CD4-positive, alpha-beta T cell treated with Interferon alpha-2 for 1 hour (primary cell): ENCODE measurements at places on chromosomes 16 and 17.
A peak's percentile ranks its signal among the peaks of the same experiment; 100 is the strongest.

DNA sequence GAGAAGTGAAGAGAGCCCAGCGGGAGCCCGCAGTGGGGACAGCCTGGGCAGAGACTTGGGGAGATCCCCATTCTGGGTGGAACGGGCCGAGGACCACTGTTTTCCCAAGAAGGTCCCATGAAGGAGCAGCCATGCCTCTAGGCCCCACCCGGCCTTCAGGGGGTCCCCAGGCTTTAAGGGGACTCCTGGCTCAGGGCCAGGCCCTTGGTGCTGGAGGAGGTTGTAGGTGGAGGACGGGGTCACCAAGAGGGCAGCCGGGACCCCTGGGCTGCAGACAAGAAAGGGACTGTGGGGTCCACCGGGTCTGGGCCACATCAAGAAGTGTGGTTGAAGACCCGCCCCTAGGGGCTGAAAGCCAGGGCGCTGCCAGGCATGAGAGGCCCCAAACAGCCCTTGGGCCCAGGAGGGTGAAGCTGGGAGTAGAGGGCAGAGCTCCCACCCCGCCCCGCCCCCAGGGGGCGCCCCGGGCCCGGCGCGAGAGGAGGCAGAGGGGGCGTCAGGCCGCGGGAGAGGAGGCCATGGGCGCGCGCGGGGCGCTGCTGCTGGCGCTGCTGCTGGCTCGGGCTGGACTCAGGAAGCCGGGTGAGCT is at the start of gene PRSS21:
PRSS21 (plus strand) TSS at position 487 of the 589 bp plus-strand sequence; CDS start at position 519, 32 bp downstream.
- DNase-seq: peak; percentile 45

- no peak for DNase-seq
Observed at GRCh38 chr17:38476549-38476948, 48.3 kb downstream of the ARHGAP23 start.

GRCh38 chr17:35709874-35710273 is 21.6 kb upstream of the RASL10B start:
- no peak for DNase-seq

GRCh38 chr17:72110231-72110941 is 10.4 kb upstream of the SOX9 start:
- no peak for DNase-seq

DNA sequence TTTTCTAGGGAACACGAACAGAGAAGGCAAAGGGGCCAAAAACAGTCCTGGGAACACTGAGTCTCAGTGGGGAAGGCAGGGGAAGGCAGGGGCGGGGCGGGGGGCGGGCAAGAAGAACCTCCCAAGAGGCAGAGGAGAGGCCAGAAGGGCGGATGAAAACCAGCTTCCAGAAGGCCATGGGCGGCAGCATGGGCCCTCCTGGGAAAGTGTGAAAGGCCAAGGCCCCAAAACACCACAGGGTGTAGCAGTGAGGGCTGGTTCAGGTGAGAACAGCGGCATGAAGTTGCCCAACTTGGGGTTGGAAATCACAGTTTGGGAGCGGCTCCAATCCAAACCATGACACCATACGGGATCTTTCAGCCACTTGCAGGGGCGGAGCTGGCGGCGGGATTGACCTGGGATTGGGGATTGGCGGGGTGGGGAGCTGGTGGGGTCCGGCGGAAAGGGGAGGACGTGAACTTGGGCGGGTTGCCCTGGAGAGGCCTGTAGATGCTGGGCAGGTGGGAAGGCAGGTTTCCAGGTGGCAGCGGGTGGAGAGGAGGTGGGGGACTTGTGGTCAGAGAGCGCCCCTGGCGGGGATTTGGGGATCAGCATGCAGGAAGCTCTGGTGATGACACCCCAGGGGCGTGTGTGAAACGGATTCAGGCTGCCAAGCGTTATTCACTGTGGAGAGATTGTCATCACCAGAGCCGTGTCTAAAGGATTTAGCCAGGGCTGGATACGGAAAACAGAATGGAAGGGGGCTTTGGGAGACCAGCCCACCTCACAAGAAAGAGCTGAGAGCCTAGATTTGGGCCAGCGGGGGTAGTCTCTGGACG is 80.9 kb downstream of the ARHGAP23 start:
- DNase-seq: peak; percentile 69

GRCh38 chr17:70190959-70191805 is 21.9 kb downstream of the KCNJ2 start:
- DNase-seq: no peak

DNA sequence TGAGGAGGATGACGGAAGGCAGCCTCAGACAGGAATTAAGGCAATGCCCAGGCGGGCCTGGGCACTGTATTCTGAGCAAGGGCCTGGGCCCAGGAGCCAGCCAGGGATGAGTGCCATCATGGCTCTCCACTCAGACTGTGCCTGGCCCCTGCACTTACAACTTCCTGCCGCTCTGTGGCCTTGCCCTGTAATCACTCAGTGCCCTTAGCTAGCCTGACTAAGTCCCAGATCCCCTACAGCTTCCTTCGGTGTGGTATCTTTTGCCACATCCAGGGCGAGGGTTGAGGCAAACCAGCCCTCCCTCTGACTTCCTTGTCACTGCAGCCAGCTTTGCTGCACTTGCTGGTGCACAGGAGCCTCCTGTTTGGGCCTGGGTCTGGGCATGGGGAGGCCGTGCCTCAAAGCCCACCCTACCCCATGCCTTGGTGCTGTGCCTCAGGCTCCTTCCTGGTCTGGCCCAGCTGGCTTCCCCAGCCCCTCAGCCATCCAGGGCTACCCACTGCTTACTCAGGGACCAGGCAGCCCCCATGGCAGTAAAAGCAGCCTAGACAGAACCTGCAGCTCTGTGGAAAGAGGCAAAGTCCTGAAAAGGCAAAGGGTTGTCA is 9.3 kb downstream of the SLC46A1 start:
- no peak for DNase-seq

- DNase-seq: no peak
Observed at GRCh38 chr17:48554412-48555257, 9.7 kb upstream of the HOXB2 start.

- no peak for DNase-seq
Observed at GRCh38 chr16:84315422-84315821, 20.7 kb downstream of the WFDC1 start.
